ENCODE measurements at places on chromosomes 7 and 10. TPM values are rescaled to one million over a fixed set of nuclear protein-coding genes. Genes with fewer than 3 reads are reported as not detected.

Gene EIF5AL1
- total RNA-seq, result 0.23 TPM

Gene C10orf105
- total RNA-seq, result 2.1 TPM

Gene GSTO2
- total RNA-seq, result 6.7 TPM

Gene ANKRD30A
- not detected for total RNA-seq

Gene C7orf33
- total RNA-seq, result not detected

Gene TUBB8
- total RNA-seq, result not detected

Gene TAS2R3
- total RNA-seq, result 4.6 TPM

Gene IQUB
- total RNA-seq, result 8.5 TPM
